Myocyte (in vitro differentiated cells): ENCODE measurements at places on chromosomes 5 and 9. TPM values are rescaled to one million over a fixed set of nuclear protein-coding genes. Genes with fewer than 3 reads are reported as not detected.

HTR4 gene
- not detected in 2 replicates for total RNA-seq

KCNV2 gene
- total RNA-seq, result not detected in 2 replicates

- DNase-seq, result no peak
Observed at GRCh38 chr5:94849324-94849723, 230.9 kb downstream of the SLF1 start.

GRCh38 chr5:18732556-18733479, 1098.6 kb downstream of the TAF11L14 start:
- peak; percentile 42 for DNase-seq

PLAC8L1 gene
- 0.88 TPM in 1 of 2 replicates, not detected in the other for total RNA-seq

DNA sequence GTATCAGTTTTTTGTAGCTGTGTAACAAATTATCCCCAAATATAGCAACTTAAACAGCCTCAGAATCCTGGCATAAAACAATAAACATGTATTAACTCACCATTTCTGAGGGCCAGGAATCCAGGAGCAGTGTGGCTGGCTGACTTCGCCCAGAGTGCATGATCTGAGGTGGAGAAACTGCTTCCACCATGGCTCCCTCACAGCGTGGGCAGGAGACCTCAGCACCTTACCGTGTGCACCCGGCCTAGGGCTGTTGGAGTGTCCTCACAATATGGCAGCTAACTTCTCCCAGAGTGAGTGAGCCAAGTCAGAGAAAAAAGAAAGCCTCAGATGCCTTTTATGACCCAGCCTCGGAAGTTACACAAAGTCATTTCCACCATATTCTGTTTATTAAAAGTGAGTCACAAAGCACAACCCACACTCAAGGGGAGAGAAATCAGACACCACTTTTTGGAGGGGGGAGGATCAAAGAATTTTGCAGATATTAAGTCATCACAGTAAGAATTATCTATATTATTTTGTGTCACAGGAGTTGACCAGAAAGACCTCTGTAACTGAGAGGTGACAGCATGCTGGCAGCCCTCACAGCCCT, 59.6 kb downstream of the TSTD2 start:
- no peak for DNase-seq

- peak; percentile 83 for DNase-seq
Observed at GRCh38 chr9:21096172-21096900, 18.6 kb upstream of the IFNB1 start.

- no peak for DNase-seq
Observed at GRCh38 chr5:82246960-82247574, 31.1 kb downstream of the RPS23 start.
